Peyer's patch (tissue), 4 donors: ENCODE measurements at places on chromosomes 12 and 14. TPM values are rescaled to one million over a fixed set of nuclear protein-coding genes. Genes with fewer than 3 reads are reported as not detected.

DNA sequence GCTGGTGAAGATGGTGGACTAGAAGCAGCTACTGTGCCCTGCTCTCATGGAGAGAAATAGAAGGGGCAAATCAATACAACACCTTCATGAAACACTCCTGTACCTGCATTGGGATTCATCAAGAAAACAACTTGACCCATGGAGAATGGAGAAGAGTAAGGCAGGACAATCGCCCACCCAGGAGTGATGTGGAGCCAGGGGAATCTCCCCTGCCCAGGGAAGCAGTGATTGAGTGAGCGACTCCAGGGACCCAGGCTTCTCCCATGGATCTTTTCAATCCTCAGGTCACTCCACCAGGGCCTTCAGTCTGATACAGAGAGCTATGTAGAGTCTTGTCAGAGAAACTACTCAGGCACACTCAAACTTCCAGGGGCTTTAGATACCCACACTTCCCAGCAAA lies 161.9 kb upstream of the DYRK2 start:
- DNase-seq: no peak
- no peak overlapping the region for H3K4me3 ChIP-seq
- H3K27ac ChIP-seq: no peak overlapping the region
- H3K27me3 ChIP-seq: no peaks in the 10 kb centered on the region
- no peaks in the 10 kb centered on the region for H3K36me3 ChIP-seq

- no peak for DNase-seq
- H3K4me3 ChIP-seq: no peak overlapping the region
- no peaks in the 10 kb centered on the region for H3K4me1 ChIP-seq
These were observed 145.4 kb upstream of the BMP4 start for GRCh38 chr14:54102051-54102456.

The IL25 gene
- not detected for total RNA-seq

- no peaks in the 10 kb centered on the region for H3K27me3 ChIP-seq
- no peaks in the 10 kb centered on the region for H3K36me3 ChIP-seq
- H3K4me3 ChIP-seq: no peak overlapping the region
- no peak overlapping the region for H3K27ac ChIP-seq
- H3K4me1 ChIP-seq: no peaks in the 10 kb centered on the region
These were observed 32.4 kb downstream of the BLTP3B start for GRCh38 chr12:100110276-100110675.

The PCED1B gene
- total RNA-seq: 2.3 TPM

The ESRRB gene
- not detected for total RNA-seq

DNA sequence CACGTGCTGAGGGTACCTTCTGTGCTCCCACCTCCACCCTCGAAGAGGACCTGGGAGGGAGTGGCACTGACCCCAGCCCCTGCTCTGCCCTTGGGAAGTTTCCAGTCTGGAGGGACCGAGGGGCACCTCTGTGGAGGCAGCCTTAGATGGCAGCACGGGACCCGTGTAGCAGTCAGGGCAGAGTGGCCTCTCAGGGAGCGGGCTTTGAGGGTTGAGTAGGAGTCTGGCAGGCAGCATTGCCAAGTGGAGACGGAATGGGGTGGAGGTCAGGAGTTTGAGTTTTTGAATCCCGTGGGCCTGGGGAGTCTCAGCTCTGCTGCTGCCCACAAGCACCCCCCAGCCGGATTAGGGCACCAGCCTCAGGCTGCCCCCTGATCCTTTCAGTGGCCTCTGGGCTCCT lies 21.6 kb downstream of the KIF26A start:
- no peak overlapping the region for H3K27ac ChIP-seq
- H3K27me3 ChIP-seq: no peaks in the 10 kb centered on the region
- no peak for DNase-seq
- H3K4me3 ChIP-seq: no peak overlapping the region

GRCh38 chr14:92988786-92989755 lies 66.1 kb downstream of the CHGA start:
- no peak overlapping the region for H3K4me3 ChIP-seq
- DNase-seq: no peak
- H3K27ac ChIP-seq: no peak overlapping the region

- no peaks in the 10 kb centered on the region for H3K36me3 ChIP-seq
- no peak overlapping the region for H3K4me3 ChIP-seq
- no peaks in the 10 kb centered on the region for H3K27me3 ChIP-seq
- H3K27ac ChIP-seq: no peak overlapping the region
- no peak for DNase-seq
These were observed 211.8 kb upstream of the AVPR1A start for GRCh38 chr12:63362791-63363190.

GRCh38 chr14:82731526-82731925 lies 1197.9 kb upstream of the SEL1L start:
- H3K36me3 ChIP-seq: no peaks in the 10 kb centered on the region
- H3K27ac ChIP-seq: no peak overlapping the region
- no peak for DNase-seq
- no peaks in the 10 kb centered on the region for H3K4me1 ChIP-seq
- H3K27me3 ChIP-seq: no peaks in the 10 kb centered on the region

DNA sequence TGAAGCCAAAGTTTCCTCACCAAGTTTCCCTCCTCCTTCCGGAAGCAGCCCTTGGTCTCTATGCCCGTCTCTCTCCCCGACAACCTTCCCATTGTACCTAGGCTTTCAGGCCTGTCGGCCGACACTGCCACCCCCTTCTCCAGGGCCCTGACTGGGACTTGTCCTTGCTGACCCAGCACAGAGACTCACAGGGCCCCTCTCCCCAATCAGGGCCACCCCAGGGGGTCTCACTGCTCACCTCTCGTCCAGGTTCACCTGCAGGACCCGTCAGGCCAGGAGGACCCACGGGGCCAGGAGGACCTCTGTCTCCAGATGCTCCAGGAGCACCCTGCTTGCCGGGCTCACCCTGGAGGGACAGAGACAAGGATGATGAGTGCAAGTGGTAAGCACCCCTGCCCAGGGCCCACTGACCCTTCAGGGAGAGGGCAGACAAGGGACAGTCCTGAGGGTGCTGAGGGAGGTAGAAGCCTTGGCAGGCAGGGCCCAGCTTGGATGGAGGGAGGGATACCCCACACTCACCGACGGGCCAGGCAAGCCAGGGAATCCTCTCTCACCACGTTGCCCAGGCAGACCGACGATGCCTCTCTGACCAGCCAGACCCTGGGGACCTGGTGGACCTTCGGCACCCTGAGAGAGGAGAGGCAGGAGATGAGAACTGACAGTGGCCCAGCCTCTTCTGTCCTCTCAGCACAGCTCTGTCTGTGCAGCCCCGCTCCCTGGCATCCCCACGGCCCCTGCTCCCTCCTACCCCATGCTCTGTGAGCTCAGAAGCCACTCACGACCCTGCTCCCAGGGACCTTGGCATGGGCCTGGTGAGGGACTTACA lies 14.6 kb downstream of the TMEM106C start:
- no peaks in the 10 kb centered on the region for H3K4me1 ChIP-seq
- DNase-seq: no peak
- no peaks in the 10 kb centered on the region for H3K36me3 ChIP-seq
- H3K4me3 ChIP-seq: no peak overlapping the region
- no peak overlapping the region for H3K27ac ChIP-seq

The PPP1R36 gene
- total RNA-seq: not detected

The EXD2 gene
- 19.2 TPM for total RNA-seq

The ZC2HC1C gene
- 11.7 TPM for total RNA-seq

GRCh38 chr12:132144115-132144809 lies at the start of the genes DDX51 and NOC4L:
Gene DDX51 (minus strand): TSS chr12:132144319. CDS start chr12:132144296, 23 bp downstream.
Gene NOC4L (plus strand): TSS chr12:132144457. CDS start chr12:132144489, 32 bp downstream.
- peak; percentile 97 for DNase-seq
- peak within 1 kb of the TSS; percentile 87 for H3K27ac ChIP-seq
- peaks cover 26% of the 10 kb centered on the region for H3K4me1 ChIP-seq

DNA sequence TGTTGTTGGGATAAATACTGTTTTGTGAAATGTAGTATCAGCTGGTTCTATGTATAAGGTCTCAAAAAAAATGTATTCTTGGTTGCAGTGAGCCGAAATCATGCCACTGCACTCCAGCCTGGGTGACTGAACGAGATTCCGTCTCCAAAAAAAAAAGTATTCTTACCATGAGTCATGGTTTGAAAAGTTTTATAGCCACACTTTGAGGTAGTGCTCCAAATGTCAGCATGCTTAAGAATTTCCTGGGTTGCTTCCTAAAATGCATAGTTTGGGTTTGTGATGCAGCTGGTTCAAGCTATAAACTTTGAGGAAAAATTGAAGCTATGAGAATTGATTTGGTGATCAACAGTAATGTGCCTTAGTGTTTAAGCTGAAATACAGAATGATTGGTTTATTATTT lies 48.0 kb downstream of the ETNK1 start:
- H3K4me3 ChIP-seq: no peak overlapping the region
- no peak overlapping the region for H3K27ac ChIP-seq
- peaks cover 18% of the 10 kb centered on the region for H3K36me3 ChIP-seq
- no peaks in the 10 kb centered on the region for H3K4me1 ChIP-seq
- H3K27me3 ChIP-seq: no peaks in the 10 kb centered on the region
- no peak for DNase-seq

GRCh38 chr14:68665131-68665530 lies 127.7 kb downstream of the ZFP36L1 start:
- H3K4me1 ChIP-seq: no peaks in the 10 kb centered on the region
- peak overlapping the region; percentile 65 for H3K27ac ChIP-seq
- H3K27me3 ChIP-seq: no peaks in the 10 kb centered on the region
- no peak for DNase-seq

GRCh38 chr12:57894399-57895292 lies 46.7 kb upstream of the ATP23 start:
- H3K4me1 ChIP-seq: peaks cover 26% of the 10 kb centered on the region
- no peak overlapping the region for H3K4me3 ChIP-seq
- no peak for DNase-seq

The MOAP1 gene
- 12.4 TPM for total RNA-seq

- H3K4me3 ChIP-seq: no peak overlapping the region
- no peak overlapping the region for H3K27ac ChIP-seq
- no peaks in the 10 kb centered on the region for H3K4me1 ChIP-seq
- no peaks in the 10 kb centered on the region for H3K36me3 ChIP-seq
- DNase-seq: no peak
These were observed 9.2 kb upstream of the MAP1LC3B2 start for GRCh38 chr12:116549993-116550392.

- no peaks in the 10 kb centered on the region for H3K27me3 ChIP-seq
- H3K27ac ChIP-seq: no peak overlapping the region
These were observed 60.8 kb upstream of the TSPAN8 start for GRCh38 chr12:71218616-71219015.

DNA sequence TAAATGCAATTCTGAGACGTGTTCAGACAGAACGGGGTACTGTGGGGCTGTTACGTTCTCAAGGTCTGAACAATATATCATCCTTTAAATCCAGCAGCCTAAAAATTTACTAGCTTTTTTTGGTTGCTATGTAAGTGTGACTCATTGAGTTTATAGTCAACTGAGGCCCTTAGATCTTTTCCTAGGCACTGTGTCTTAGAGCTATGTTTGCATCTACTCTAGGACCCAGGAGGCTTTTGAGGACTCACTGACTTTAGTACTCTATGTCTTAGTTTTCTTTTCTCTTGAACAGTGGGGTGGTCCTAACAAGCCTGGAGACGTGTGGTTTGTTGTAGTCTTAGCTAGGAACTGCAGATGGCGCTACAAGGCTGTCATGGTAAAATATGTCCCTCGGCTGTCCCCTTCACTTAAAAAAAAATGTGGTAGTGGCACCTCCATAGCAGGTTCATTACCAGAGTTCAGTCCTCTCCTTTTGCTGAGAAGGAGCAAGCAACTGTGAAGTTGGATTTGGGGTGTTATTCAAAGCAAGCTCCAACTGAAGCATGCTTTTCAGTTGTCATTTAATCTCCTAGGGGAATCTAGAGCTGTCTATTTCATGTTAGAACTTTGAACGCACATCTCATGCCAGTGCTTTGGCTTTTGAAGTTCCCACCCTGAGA lies 8.7 kb upstream of the SPATS2 start:
- DNase-seq: no peak
- no peaks in the 10 kb centered on the region for H3K36me3 ChIP-seq
- no peak overlapping the region for H3K4me3 ChIP-seq
- no peak overlapping the region for H3K27ac ChIP-seq

DNA sequence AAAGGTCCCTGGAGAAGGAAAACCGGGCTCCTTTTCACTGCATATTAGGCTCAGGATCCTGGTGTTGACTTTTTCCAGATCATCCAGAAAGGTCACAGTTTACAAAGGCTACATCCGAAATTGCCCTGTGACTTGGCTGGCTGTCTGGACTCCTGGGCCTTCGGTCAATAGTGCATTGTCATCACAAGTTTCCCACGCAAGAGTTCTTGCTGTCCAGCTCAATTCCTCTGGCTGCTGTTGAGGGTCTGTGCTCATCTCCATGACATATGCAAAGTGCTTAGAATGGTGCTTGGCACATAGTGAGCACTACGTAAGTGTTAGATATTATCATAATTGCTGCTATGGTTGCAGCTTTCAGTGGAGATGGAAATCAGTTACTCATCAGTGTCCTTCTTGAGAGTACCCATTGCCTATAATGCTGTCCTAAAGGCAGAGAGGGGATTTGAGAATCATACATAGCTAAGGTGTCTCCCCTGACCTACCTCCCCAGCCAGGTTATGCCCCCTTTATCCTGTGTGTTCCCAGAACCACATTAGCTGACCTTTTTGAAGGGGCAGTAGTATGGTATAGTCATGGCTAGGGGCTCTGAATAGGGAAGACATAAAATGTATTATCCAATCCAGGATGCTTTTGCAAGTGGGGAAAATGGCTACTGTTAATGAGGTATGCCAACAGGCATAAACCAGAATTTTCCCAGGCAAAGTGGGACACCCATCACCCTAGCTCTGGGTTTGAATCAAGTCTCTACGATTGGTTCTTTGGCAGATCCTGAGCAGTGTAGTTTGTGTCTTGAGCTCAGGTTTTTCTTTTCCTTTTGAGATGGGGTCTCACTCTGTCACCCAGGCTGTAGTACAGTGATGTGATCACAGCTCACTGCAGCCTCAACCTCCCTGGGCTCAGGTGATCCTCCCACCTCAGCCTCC lies 132.0 kb upstream of the CCND2 start:
- H3K27ac ChIP-seq: peak overlapping the region; percentile 3
- H3K36me3 ChIP-seq: no peaks in the 10 kb centered on the region
- H3K4me3 ChIP-seq: no peak overlapping the region
- H3K27me3 ChIP-seq: no peaks in the 10 kb centered on the region

The AQP2 gene
- not detected for total RNA-seq
